ENCODE measurements at places on chromosomes 2 and 18.

DNA sequence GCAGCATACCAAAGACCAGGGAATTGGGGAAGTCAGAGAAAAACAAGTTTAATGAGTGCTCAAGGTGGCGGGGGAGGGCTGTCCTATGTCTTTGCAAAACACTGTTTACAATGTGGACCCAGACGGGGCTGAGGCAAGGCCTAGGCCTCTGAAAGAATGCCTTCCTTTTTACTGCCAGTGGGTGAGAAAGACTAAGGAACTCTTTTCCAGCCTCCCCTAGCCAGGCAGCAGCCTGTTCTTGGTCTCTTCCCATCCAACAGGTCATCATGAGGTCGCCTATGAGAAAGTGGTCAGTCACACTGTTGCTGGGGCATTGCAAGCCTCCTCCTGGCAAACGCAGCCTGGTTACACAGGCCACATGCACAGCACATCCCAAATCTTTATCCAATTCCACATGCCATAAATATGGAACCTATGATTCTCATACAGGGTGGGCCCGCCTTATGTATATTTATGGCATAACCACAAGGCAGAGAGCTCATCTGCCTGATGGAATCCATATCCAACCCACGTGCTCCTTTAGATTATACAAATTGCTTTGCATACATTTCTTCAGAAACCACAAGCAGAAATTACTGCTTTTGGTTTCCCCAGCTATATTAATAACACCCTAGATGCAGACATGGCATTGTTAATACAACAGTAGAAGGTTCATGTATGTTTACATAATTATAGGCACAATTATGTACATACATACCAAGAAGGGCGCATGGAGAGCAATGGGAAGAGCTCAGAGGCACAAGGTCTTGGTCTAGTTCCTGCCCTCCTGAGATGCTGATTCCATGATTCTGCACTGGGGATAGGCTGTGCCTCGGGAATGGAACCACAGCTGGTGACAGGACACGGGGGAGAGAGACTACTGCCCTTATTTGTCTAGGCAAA lies 48.6 kb downstream of the NRP2 start:
- no peak for DNase-seq

GRCh38 chr2:232486558-232487384 lies 863 bp downstream of the ECEL1 start:
- DNase-seq = no peak

- no peak for DNase-seq
These were observed 26.0 kb upstream of the TNS1 start for GRCh38 chr2:218028562-218029348.

GRCh38 chr2:241703032-241703604 lies 1.3 kb downstream of the ING5 start:
- no peak for DNase-seq

DNA sequence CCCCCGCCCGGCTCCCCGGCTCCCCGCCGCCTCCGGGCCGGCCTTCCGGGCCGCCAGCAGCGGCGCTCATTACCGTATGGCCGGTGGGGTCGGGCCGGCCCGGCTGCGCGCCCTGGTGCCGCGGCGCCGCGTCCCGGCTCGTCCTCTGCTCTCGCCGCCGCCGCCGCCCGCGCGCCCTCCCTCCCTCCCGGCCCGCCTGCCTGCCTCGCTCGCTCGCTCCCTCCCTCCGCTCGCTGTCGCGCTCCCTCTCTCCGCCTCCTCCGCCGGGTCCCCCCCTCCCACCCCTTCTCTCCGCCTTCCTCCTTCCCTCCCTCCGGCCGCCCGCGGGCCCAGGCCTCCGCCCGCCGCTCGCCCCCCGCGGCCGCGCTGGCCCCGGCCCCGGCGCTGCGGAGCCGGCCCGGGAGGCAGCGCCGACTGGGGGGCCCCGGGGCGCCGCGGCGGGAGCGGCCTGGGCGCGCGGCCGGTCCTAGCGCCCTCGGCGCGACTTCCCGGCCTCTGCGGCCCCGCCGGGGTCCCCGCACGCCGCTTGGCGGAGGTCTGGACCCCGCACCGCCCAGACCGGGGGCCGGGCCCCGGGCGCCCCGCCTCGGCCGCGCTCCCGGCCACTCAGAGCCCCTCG lies at the start of gene DNMT3A:
DNMT3A (minus strand) TSS at position 173 of the 619 bp plus-strand sequence. CDS start 27,941 bp downstream, outside the sequence.
- DNase-seq = peak; percentile 72

- DNase-seq = no peak
These were observed 110.5 kb upstream of the LYPD6 start for GRCh38 chr2:149219856-149220255.

DNA sequence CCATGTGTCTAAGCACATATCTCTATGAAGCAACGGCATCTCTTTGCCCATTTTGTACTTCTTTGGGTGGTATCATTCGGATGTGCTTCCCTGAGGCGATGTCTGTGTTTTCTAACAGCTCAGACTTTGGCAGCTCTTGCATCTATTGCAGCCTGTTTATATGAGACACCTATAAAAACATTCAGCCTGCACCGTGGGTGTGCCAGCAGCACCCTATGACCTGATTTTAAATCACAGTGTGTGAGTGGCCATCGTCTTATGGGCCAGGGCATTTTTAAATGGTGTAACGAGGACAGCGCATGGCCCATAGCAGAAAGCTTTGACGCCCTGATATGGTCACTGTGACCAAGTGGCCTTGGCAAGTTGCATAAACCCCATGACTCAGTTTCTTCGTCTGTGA lies 12.9 kb downstream of the NPAS2 start:
- DNase-seq = no peak

DNA sequence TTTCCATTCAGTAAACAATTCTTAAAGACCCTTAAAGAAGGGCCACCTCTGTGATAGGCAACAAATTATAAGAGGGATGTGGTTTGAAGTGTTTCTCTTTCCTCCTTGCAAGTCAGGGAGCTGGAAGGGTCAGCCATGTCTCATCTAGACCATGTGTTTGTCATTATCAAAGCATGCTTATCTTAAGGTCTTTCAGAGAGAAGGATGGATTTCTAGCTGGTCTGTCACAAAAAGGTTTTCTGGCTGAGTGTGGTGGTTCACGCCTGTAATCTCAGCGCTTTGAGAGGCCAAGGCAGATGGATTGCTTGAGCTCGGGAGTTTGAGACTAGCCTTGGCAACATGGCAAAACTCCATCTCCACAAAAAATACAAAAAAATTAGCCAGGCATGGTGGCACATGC lies 59.2 kb upstream of the PEX13 start:
- no peak for DNase-seq

GRCh38 chr2:23550553-23550952 lies 165.6 kb downstream of the KLHL29 start:
- no peak for DNase-seq

DNA sequence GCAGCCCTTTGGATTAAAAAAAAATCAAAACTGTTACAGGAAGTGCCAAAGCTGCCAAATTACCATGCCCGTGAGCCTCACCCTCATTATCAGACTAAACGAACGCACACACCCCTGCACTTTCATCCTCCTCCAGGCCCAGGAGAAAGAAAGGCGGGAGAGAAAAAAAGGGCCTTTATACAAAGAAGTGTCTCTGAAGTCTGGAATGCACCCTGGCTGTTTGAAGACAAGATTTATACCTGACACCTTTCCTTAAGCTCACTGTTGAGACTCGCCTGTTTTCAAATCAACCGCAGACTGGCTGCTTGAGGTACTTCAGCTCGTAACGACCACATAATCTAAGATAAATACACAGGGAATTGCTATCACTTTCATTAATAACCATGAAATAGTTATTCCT lies 31.0 kb downstream of the EDAR start:
- DNase-seq = no peak

DNA sequence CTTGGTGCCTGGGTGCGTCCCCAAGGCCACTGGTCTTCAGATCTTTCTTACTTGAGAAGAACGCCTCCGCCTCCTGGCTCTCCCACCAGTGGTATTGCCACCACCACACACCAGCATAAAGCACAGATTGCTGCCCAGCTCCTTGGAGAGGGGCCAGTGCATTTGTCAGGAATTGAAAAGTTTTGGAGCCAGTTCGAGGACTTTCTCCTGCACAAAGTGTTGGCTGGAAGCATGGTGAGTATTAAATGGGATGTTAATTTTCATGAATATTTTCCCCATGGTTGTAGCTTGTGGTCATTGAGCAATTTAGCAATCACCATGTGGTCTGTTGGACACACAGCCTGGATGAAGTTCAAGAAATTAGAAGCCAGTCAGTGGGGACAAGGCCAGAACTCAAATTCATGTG lies 684.6 kb upstream of the FANCL start:
- no peak for DNase-seq

- no peak for DNase-seq
These were observed 17.9 kb upstream of the COL3A1 start for GRCh38 chr2:188956290-188956689.

- no peak for DNase-seq
These were observed 53.2 kb downstream of the ZAP70 start for GRCh38 chr2:97766567-97766966.

- peak; percentile 43 for DNase-seq
These were observed 80.9 kb downstream of the CHRNA1 start for GRCh38 chr2:174683392-174683759.

GRCh38 chr2:95264624-95265023 lies 9.6 kb upstream of the PROM2 start:
- no peak for DNase-seq

GRCh38 chr2:68692511-68692910 lies 42.1 kb upstream of the ARHGAP25 start:
- DNase-seq = no peak

DNA sequence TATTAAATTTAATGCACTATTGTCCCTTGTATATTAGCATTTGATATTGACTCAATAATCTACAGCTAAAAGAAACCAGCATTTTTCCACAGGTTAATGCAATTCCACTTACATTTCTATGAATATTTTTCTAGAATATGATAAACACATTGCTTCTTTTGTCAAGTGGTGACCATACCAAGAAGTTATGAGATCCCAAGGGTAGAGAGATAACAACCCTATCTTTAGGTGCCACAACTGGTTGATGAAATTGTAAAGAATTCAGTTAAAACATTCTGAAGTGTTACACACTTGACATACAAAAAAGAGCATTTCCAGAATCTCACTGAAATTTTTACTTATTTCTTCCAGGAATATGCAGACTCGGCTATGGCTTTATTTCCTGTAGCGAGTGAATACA lies 56.0 kb downstream of the ABCG8 start:
- DNase-seq = no peak
